Muscle of leg (tissue), 16 donors: ENCODE measurements at places on chromosomes 5 and 9. TPM values are rescaled to one million over a fixed set of nuclear protein-coding genes. Genes with fewer than 3 reads are reported as not detected.

DNA sequence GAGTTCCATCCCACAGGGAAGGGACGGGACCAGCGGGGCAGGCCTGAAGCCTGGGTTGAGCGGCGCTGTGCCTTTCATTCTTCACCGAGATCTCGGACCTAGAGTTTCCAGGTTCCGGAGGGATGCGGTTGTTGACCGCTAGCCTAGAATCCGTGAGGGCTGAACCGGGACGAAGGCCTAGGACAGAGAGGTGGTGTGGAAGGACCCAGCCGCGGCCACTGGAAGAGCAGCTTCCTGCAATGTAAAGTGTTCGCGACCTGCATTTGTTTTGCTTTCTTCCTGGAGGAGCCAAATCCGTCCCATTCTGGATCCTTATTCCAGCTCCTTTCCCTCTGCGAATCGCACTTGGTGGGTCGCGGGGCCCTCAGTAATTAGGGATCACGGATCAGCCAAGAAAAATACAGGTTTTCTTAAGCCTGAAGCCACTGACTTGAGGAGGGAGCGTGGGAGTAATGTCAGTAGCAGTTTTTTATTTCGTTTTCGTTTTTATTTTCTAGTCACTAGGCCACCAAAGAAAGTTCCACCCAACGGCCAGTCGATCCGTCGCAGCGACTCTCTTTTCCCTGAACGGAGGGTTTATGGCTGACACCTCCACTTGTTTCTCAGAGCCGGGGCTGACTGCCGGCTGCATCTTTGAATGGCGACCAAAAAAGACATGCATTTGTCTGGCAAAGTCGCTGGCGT, 48.6 kb downstream of the ANXA2R start:
- H3K36me3 ChIP-seq: no peaks in the 10 kb centered on the region
- peak overlapping the region; percentile 41 for H3K4me3 ChIP-seq
- H3K27ac ChIP-seq: peak overlapping the region; percentile 92

DNA sequence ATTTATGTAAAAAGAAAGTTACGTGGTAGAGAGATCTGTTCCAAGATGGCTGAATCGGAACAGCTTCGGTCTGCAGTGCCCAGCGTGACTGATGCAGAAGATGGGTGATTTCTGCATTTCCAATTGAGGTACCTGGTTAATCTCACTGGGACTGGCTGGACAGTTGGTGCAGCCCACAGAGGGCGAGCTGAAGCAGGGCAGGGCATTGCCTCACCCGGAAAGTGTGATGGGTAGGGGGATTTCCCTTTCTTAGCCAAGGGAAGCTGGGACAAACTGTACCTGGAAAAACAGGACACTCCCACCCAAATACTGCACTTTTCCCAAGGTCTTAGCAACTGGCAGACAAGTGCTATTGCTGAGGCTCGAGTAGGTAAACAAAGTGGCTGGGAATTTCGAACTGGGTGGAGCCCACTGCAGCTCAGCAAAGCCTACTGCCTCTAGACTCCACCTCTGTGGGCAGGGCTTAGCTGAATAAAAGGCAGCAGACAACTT, 13.1 kb upstream of the HSD17B4 start:
- H3K4me3 ChIP-seq: no peak overlapping the region
- H3K27ac ChIP-seq: no peak overlapping the region
- no peaks in the 10 kb centered on the region for H3K4me1 ChIP-seq
- H3K27me3 ChIP-seq: no peaks in the 10 kb centered on the region

- peak overlapping the region; percentile 75 for H3K27ac ChIP-seq
- H3K36me3 ChIP-seq: no peaks in the 10 kb centered on the region
- H3K27me3 ChIP-seq: peaks cover 16% of the 10 kb centered on the region
- peak; percentile 57 for DNase-seq
These were observed 61.6 kb downstream of the CXXC5 start for GRCh38 chr5:139709582-139710318.

DNA sequence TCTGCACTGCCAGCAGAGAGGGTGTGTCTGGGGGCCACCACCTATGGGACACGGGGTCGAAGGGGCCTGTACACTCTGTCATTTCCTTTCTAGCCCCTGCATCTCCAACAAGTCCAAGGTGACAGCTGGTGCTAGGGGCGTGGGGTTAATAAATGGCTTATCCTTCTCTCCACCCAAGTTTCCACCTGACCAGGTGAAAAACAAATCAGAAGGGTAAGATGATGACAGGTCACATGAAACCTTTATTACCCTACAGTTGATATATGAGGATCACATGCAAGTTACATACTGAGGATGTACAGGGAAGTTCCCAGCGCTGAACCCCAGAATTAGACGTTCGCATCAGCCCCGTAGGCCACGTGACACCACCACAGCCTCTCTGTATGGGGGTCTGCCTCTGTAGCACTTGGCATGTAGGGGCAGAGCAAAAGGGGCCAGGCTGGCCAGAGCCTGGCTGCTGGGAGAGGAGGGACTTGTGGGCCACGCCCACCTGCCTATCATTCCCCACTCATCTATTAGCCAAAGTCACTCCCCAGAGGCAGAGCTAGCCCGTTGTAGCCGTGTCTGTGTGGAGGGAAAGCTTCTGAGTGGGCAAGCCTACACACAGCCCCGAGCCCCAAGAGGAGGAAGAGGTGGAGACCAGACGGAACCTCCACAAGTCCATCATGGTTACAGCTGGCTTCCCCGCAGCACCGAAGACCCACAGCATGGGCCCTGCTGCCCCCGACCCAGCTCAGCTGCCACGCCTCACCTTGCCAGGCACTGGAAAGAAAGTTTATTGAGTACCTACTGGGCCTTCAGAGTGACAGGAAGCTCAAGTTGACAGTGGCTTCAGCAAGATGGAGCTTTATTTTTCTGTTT, 2.2 kb downstream of the TMEM141 start:
- peak; percentile 25 for DNase-seq
- H3K4me1 ChIP-seq: peaks cover 28% of the 10 kb centered on the region
- no peak overlapping the region for H3K27ac ChIP-seq
- H3K36me3 ChIP-seq: peaks cover 4% of the 10 kb centered on the region
- no peak overlapping the region for H3K4me3 ChIP-seq

DNA sequence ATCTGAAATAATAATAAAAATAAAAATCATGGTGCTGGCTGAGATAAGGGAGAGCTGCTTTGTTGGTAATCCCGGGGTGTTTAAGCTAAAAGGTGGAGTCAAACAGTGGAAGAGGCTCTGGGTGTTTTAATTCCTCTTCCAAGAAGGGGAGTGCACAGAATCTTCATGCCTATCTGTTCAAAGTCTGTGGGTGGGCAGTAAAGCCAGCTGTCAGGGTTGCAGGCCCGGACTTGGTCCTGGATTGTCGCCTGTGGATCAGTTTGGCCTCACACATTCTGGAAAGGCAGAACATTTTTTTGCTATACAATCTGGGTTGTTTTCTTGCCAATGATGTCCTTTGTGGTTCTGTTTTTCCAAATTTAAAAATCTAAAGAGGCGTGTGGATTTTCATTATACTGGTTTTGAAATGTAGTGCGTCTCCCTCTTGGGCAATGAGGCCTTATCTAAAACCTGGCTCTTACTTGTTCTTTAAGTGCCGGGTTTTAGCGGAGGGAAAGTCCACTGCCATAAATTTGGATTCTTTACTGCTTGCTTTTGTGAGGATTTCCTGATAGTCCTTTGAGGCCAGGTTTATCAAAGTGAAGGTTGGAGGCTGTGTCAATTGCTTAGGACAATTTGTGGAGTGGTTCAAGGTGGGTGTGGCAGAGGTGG, 5.8 kb downstream of the ANKDD1B start:
- no peaks in the 10 kb centered on the region for H3K27me3 ChIP-seq
- H3K36me3 ChIP-seq: no peaks in the 10 kb centered on the region
- DNase-seq: peak; percentile 79
- H3K4me1 ChIP-seq: peaks cover 10% of the 10 kb centered on the region

PTGR1 gene
- 25.3 TPM for polyA plus RNA-seq

CARTPT gene
- polyA plus RNA-seq: not detected

DNA sequence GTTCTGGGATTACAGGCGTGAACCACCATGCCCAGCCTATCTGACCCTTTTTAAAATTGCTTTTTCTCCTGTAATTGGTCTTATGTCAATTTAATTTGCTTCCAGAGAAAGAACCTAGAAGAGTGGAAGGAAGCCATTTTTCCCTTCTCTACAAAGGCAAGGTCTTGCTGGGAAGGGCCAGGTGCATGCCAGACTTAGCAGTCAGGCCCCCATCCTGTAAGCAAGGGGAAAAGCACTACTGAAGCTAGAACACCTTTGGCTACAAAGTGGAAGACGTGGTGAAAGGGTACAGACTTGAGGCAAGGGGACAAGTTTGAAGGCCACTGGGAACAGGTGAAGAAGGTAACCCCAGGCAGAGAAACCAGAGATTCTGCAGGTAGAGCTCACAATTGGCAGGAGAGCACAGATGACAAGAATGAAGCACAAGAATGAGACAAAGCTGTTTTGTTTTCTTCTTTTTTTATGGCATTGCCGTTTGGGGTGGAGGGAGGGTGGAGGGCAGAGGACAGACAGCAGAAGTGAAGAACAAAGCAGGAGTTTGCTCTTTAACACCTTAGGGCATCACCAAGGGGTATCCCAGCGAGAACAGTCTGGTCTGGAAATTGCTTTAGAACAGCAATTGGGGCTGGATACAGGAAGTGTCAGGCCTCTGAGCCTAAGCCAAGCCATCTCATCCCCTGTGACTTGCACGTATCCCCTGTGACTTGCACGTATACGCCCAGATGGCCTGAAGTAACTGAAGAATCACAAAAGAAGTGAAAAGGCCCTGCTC, 72.9 kb downstream of the SERINC5 start:
- peaks cover 7% of the 10 kb centered on the region for H3K4me1 ChIP-seq
- H3K27me3 ChIP-seq: no peaks in the 10 kb centered on the region
- H3K36me3 ChIP-seq: no peaks in the 10 kb centered on the region
- H3K27ac ChIP-seq: no peak overlapping the region
- H3K4me3 ChIP-seq: no peak overlapping the region
- DNase-seq: no peak
